ENCODE measurements at places on chromosomes 1 and 21.

- no peak for DNase-seq
These were observed 66.8 kb upstream of the RGS7 start for GRCh38 chr1:241423541-241424479.

- no peak for DNase-seq
These were observed 1657.8 kb downstream of the MRPL39 start for GRCh38 chr21:23949493-23949892.

DNA sequence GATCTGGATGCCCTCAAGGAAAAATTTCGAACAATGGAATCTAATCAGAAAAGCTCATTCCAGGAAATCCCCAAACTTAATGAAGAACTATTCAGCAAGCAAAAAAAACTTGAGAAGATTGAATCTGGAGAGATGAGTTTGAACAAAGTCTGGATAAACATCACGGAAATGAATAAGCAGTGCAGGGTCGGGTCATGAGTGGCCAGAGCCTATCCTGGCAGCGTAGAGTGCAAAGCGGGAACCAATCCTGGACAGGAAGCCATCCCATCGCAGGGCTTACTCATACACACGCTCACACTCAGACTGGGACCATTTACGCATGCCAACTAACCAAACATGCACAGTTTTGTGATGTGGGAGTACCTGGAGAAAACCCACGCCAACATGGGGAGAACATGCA lies 43.1 kb downstream of the ZMYM1 start:
- no peak for DNase-seq

GRCh38 chr1:30701258-30701633 lies 22.1 kb downstream of the MATN1 start:
- DNase-seq: no peak

GRCh38 chr1:3162322-3162882 lies 93.4 kb downstream of the PRDM16 start:
- DNase-seq: no peak

GRCh38 chr1:23148084-23148483 lies 20.6 kb downstream of the LUZP1 start:
- DNase-seq: no peak

DNA sequence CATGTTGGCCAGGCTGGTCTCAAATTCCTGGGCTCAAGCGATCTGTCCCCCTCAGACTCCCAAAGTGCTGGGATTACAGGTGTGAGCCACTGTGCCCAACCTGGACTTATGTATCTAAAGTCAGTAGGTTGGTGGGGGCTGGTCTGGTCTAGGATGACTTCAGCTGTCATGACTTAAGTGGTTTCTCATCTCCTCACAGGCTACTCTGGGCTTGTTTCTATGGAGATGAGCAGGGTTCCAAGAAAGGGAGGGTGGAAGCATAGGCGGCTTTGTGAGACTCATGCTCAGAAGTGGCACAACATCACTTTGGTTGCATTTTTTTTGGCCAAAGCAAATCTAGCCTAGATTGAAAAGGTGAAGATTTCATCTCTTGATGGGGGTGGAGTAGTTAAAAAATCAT lies 115.9 kb upstream of the IVNS1ABP start:
- no peak for DNase-seq
